ENCODE measurements at places on chromosomes 5 and 9. TPM values are rescaled to one million over a fixed set of nuclear protein-coding genes. Genes with fewer than 3 reads are reported as not detected.

- no peak for DNase-seq
Measured at GRCh38 chr5:12357626-12358025, 453.4 kb upstream of the CTNND2 start.

DNA sequence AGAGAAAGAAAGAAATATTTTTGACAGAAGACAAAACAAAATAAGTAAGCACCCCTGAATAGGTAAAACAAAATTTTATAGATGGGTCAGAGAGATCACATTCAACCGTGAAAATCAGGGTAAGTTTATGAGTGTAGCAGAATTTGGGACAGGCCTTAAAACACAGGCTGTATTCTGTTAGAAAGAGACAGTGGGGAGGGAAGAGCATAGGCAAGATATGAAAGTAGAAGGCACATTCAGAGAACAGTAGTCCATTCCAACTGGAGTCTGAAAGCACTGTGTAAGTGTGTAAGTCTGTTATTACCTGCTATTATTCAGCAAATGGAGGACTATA, 38.6 kb downstream of the MRPS27 start:
- no peak for DNase-seq

- no peak for DNase-seq
Measured at GRCh38 chr9:94922098-94922607, 195.7 kb downstream of the AOPEP start.

- DNase-seq = no peak
Measured at GRCh38 chr9:27701016-27701415, 127.7 kb upstream of the C9orf72 start.

The C5orf58 gene
- total RNA-seq = 4.3 TPM

DNA sequence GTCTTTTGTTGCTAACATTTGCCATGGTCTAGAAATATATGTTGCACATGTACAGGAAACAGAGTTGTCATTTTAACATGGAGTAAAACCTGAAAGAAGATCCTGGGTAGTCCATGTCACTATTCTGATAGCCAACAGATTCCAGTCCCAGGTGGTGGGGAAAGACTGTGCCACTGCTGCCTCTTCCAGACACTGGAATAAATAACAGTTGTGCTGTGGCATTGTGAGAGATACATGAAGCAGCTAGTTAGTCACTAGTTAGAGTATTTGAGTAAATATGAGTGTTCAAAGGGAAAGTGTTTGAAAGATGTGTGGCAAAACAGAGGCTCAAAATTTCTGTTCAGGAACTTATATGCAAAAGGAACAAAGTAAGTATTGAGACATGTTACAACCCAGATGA, 1408.3 kb downstream of the EFNA5 start:
- DNase-seq = no peak

The DNAI1 gene
- total RNA-seq = 0.96 TPM

DNA sequence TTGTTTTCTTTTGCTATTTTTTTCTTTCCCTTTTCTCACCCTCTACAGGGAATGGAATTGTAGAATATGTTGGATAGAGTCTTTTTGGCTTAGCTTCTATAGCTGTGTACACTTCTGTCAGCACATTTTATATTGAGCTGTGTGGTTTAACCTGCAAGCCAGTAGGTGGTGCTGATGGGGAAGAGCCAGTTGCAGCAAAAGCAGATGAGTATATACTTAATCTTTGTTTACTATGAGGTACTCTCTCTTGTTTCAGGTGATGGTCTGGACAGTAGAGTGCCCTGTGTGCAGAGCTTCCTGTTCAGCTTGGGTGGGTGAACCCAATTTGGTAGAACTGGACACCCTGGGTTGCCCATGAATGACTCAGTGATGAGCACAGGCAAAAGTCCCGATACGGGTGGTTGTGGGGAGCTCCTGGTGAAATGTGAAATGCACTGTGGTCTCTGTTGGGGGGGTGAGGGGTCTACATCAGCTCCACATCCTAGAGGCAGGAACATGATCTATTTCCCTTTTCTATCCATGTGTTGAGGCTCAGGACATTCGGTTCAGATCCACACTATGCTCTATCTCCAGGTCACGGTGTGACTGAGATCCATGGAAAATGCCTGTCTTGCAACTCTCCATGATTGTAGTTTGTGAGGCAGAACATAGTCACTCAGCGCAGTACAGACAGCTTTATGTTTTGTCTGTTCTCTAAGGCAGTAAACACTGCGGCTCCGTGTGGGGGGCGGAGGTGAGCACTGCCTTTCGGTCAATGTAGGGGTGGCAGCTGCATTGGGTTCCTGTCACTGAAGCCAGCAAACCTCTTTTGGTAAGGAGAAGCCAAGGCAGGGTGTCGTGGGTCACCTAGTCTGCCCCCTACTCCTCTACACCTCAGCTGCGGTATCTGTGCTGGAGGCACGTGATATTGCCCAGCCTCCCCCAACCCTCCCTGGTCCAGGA, 353.2 kb downstream of the PRR16 start:
- DNase-seq = no peak

DNA sequence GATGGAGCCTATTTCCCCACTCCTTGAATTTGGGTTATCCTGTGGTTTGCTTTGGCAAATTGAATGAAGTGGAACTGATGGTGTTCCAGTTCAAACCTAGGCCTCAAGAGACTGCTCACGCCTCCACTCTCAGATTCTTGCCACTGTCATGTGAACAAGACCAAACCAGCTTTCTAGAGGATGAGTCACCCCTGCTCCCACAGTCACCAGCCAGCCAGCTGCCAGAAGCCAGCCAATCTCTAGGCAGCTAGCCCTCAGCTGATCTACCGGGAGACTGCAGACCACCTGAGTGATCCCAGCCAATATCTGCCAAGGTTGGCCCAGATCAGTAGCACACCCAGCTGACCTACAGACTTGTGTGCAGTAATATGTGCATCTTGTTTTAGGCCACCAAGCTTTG, 300.6 kb downstream of the TMEM38B start:
- DNase-seq = no peak

DNA sequence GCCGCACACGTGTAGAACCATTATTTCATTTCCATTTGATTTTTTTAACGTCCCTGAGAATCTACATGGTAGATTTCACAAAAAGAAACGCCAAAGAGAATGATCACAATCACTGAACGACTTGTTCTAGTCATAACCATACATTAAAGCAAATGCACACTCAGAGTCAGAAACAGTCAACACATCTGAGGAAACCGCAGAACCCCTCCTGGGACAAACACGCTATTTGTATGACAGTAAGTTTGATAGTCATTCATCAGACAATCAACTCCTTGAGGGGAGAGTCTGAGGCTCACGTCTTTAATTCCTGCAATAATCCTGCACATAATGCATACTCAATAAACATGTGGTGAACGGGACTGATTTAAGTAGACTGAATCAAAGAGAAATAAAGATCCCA, 129.2 kb downstream of the MED27 start:
- DNase-seq = no peak

- no peak for DNase-seq
Measured at GRCh38 chr5:133079048-133079447, 27.2 kb downstream of the HSPA4 start.

The ENTPD2 gene
- total RNA-seq = not detected

- no peak for DNase-seq
Measured at GRCh38 chr5:116320486-116320885, 235.7 kb downstream of the COMMD10 start.

DNA sequence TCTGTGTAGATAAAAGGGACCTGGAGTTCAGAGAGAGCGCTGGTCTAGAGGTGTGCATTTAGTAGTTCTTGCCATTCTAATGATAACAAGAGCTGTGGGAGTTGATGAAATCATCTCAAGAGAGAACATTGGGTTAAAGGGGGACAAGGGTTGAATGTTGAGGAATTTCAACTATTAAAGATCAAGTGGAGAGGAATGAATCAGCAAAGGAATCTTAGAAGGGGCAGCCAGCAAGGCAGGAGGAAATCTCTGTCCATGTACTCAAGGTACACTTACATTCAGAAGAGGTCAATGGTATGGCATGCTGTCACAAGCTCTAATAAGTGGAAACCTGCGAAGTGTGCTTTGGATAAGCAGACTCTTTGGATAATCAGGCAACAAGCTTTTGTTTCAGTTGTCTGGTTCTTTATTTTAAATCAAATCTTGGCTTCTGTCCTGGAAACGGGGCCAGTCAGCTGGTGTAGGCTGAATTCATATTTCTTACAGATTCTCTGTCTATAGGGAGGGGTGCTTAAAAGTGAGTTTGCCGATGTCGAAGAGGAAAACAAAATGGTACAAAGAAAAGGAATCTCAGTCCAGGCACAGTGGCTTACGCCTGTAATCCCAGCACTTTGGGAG, 320.5 kb upstream of the CD180 start:
- no peak for DNase-seq

DNA sequence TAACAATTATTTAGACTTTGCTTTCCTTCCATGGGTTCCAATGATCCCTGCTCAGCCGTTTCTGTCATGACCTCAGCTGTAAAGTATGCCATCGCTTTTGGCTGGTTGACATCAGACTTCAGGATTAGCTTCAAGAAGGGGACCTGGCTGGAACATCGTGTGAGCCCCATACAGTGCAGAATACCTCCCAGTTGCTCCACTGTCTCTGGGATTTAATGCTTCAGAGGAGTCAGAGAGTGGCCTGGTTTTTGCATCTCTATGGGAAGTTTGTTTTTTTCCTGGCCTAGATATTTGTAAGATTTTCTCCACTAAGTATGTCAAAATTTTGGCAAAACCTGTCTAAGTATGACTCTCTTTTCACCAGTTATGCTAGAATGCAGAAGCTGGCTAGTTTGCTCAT, 216.9 kb downstream of the GABBR2 start:
- no peak for DNase-seq

- no peak for DNase-seq
Measured at GRCh38 chr5:145801195-145801594, 33.9 kb downstream of the PRELID2 start.

The PDZD2 gene
- 3.6 TPM for total RNA-seq

DNA sequence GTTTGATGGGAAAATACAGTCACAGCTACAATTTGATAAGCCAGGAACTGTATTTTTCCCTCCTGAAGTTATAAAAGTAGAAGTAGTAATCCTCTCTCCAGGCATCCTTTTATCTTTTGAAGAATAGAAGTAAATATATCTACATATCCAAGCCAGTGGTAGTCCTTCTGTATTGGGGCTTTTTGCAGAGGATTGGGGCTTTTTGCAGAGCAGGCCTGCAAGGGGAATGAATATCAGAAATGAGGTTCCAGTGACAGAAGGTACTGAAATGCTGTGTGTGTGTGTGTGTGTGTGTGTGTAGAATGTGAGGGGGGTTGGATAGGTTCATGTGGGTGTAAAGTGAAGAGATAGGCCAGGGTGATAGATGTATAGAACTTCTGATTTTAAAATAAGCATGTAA, 127.4 kb downstream of the COMMD10 start:
- DNase-seq = peak; percentile 6

All from H7 (cell line).